ENCODE measurements at places on chromosomes 6 and 20.

- DNase-seq: no peak
These were observed at the start of gene TMEM242 for GRCh38 chr6:157323255-157323965. TSS of gene TMEM242 (minus strand) at chr6:157323519. CDS start at chr6:157323499, 20 bp downstream.

DNA sequence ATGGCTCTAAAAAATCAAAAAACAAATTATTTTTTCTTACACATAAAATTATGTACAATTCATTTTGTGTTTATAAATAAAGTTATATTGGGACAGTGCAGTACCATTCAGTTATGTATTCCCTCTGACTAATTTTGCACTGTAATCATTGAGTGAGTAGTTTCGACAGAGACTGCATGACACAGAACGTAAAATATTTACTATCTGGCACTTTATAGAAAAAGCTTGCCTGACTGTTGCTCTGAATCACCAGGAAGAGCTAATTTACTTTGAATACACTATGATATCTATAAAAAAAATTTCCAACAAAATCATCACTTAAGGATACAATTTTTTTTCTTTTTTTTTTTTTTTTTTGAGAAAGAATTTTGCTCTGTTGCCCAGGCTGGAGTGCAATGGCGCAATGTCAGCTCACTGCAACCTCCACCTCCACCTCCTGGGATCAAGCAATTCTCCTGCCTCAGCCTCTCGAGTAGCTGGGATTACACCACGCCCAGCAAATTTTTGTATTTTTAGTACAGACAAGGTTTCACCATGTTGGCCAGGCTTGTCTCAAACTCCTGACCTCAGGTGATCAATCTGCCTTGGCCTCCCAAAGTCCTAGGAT lies 11.0 kb upstream of the KHDC1L start:
- no peak for DNase-seq

GRCh38 chr20:36645998-36646397 lies at the start of gene SLA2:
TSS of gene SLA2 (minus strand) at chr20:36646196. CDS start at chr20:36641335, 4,861 bp downstream.
- no peak for DNase-seq

DNA sequence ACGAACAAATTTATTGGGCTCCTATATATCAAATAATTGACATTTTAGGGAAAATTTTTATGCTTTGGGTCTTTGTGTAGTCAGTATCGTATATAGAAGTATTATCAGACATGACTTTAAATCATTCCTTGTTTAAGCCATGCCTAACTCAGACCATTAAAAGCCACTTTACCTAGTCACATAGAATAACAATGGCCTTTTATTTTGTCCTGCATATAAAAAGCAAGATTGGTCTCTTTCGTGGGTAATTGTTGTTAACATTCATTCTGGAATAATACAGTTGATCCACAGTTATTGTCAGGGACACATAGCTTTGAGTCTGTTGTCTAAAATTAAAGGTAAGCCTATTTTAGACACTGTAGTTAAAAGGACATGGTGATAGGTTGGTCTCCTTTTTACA lies 47.4 kb downstream of the PLEKHG1 start:
- no peak for DNase-seq

DNA sequence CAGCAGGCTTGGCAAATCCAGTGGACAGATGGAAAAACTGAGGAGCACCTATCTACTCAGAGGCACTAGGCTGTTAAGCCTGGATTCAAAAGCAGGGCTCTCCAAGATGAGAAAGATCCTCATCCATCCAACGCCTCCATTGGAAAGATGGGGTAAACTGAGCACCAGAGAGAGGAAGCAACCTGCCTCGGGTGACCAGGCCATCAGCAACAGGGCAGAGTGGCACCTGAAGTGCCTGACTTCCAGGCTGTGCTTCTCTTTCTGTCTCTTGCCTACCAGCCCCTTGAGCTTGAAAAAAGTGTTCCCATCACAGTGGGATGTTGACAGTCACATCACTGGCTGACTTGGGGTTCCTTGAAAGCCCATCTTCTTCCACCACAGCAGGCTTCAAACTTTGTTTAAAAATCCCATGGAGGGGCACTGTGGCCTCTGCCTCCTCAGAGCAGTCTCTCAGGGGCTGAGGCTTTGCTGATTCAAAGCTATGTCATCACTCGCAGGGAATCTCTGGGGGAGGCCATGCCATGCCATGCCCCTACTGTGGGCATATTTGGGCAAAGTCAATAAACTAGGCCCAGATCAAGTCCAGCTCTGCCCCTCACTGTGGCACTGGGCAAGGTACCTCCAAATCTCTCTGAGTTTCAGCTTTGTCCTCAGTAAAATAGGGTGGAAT lies 44.8 kb upstream of the TGM2 start:
- no peak for DNase-seq

- DNase-seq: no peak
These were observed 47.6 kb downstream of the TFAP2C start for GRCh38 chr20:56676679-56677078.

- DNase-seq: no peak
These were observed 1118.5 kb upstream of the EYS start for GRCh38 chr6:66825539-66825938.

- no peak for DNase-seq
These were observed 111.6 kb downstream of the SNX5 start for GRCh38 chr20:17856837-17857605.

DNA sequence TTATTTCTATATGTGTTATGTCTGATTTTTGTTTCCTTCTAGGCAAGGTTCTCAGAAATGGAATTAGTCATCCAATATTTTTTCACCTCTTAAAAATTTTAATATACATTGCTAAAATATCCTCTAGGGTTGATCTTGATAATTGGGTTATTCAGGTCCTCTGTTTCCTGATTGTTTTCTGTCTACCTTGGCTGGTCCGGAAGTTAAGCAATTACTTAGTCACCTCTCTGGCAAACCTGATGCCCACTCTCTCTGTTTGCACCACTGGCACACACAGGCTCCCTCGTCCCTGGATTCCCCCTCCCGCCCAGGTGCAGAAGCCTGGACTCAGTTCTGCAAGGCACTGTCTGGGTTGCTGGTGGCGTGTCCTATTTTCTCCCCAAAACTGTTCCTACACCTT lies 27.7 kb downstream of the CST9L start:
- DNase-seq: no peak

- DNase-seq: no peak
These were observed 468.0 kb upstream of the POU3F2 start for GRCh38 chr6:98366371-98366770.

- DNase-seq: no peak
These were observed 526.5 kb downstream of the NKAIN2 start for GRCh38 chr6:124330197-124330596.

DNA sequence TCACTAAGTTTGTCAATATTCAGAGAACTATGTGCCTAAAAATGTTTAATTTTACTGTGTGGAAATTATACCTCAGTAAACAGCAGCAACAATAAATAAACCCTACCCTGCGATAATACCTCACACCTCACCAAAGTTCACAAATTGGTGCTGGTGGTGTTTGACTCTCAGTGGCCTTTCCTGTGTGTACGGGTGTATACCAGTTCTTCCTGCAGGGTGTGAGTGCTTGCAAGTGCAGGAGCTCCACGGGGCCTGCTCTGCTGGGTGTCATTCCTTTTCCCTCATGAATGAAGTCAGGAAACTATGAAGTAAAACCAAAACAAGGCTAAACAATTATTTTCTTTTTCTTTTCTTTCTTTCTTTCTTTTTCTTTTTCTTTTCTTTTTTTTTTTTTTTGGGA lies 4.1 kb upstream of the ENPP5 start:
- DNase-seq: no peak

- DNase-seq: no peak
These were observed 190.4 kb upstream of the ARG1 start for GRCh38 chr6:131382631-131383030.

DNA sequence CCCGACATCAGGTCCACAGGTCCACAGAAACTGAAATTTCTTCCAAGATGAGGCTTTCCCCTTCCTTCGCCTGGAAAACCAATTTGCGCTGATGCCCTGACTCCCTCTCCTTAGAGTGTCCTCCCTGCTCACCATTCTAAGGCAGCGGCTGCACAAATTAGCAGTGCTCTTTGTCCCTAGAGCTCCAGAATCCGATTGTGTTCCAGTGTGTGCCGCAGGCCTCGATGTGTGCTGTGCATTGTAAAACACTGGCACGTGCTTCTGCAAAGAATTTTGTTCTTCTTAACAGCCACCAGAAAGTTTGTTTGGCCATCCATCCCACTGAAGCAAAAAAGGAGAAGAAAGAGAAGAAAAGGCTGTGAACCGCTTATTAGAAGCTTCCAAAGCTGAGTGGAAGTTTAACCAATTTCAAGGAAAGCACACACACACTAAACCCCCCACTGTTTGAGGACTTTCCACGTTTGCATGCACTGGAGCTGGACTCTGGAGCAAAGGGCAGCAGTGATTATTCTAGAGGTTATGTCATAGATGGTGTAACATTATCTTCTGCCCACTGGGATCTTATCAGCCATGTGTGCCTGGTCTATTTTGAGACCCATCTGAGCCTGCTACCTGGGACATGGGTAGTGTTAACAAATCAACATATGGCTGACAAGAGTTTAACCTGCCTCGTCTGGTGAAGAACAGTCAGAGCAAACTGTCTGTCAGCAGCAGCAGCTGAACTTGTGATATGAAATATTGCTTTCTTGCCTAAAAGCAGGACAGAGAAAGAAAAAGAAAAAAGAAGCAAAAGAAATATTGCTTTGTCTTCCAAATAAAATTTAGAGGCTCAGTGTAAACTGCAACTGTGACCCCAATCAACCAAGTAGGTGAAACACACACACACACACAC lies 64.9 kb upstream of the RREB1 start:
- no peak for DNase-seq

DNA sequence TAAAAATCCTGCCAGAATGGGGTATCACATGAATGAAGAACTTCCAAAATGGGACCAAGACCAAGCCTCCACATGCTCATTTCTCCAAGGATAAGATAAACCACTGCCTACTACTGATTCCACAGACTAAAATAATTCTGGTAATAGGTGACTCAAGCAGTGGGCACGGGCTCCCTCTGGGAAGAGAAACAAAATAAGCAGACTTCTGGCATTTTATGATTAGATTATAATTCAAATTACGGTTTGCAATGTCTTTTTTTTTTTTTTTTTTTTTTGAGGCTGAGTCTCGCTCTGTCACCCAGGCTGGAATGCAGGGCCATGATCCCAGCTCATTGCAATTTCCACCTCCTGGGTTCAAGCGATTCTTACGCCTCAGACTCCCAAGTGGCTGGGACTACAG lies 16.0 kb downstream of the UQCC1 start:
- no peak for DNase-seq

DNA sequence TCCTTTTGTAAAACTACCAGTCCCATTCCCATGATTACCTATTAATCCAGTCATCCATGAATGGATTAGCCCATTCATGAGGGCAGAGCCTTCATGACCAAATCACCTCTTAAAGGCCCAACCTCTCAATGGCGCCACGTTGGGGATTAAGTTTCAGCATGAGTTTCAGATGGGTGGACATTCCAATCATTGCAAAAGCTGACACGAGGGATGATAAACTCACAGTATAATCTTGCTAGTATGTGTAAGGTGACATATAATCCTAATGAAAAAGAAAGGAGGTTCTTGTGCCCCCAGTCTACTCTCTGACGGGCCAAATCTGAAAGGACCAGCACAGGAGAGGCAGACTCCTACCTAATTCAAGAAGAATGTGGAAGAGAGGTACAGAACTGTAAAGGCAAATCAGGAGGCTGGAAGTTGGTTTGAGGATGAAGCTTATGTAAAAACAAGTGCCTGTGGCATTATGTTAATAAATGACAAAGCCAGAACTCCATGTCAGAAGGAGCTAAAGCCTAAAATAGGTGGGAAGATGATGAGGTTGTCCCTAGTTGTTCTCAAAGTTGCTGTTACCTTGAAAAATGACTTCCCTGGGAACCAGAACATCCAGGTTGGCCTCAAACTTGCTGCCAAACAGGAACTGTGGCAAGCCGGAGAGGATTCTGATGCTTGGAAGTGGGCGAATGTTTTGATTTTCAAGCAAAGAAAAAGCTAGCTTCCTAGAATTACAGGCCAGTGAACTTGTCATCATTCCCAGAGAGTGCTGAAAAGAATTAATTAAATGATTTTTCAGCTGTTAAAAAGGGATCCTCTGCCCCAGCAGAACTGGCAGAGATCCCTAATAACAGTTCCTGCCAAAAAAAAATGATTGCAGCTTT lies 106.5 kb upstream of the TIAM2 start:
- DNase-seq: no peak

- DNase-seq: no peak
These were observed 158.7 kb upstream of the JARID2 start for GRCh38 chr6:15087186-15087589.

DNA sequence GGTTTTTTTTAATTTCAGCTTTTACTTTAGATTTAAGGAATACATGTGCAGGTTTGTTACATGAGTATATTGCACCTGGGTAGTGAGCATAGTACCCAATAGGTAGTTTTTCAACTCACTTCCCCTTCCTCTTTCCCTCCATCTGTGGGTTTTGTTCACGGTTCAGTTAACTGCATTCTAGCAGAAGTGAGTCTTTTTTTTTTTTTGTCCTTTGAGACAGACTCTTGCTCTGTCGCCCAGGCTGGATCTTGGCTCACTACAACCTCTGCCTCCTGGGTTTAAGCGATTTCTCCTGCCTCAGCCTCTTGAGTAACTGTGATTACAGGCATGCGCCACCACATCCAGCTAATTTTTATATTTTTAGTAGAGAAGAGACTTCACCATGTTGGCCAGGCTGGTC lies 8.7 kb downstream of the UBR2 start:
- DNase-seq: no peak

DNA sequence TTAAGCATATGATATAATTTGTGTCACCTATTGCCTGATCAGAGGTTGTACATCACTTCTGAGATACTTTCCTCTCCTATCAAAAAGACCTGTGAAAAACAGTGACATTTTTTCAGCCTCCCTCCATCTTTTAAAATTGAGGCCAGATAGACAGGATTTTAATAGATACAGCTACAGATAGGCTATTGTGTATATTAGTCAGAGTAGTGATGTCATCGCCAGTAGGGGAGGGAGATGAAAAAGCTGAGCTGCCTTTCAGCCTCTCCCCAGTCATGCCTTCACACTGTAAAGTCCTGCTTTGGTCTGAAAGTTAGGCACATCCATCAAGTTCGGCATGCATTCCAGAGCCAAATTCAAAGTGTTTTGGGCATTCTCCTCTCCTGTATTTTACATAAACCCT lies 7.9 kb upstream of the PABPC1L start:
- DNase-seq: no peak

GRCh38 chr6:165805636-165806035 lies 142.6 kb upstream of the PDE10A start:
- DNase-seq: no peak

DNA sequence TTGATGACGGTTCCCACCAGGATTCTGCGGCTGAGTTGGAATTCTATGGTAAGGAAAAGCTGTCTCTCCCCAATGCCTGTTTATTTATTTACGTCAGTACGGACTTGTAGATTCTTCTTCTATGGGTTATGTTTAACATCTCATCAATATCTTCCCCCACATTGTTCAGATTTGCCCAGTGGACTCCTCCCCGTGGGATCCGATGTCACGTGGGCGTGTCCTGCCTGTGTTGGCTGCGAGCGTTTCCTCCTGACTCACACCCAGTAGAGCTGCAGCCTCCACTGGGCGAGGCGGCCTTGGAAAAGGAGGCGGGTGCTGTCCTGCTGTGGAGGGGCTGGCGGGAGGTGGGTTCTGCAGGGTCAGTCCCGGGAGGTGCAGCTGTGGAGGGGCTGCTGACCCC lies 46.8 kb upstream of the SLCO4A1 start:
- no peak for DNase-seq

All from hypothalamus (tissue), 51 donors.